ENCODE measurements at places on chromosomes 11 and 22.
A peak's percentile ranks its signal among the peaks of the same experiment; 100 is the strongest.

GRCh38 chr22:44181912-44182587, 1.3 kb downstream of the PARVG start:
- no peak for DNase-seq

GRCh38 chr11:117691516-117691915, 105.5 kb downstream of the DSCAML1 start:
- DNase-seq = no peak

DNA sequence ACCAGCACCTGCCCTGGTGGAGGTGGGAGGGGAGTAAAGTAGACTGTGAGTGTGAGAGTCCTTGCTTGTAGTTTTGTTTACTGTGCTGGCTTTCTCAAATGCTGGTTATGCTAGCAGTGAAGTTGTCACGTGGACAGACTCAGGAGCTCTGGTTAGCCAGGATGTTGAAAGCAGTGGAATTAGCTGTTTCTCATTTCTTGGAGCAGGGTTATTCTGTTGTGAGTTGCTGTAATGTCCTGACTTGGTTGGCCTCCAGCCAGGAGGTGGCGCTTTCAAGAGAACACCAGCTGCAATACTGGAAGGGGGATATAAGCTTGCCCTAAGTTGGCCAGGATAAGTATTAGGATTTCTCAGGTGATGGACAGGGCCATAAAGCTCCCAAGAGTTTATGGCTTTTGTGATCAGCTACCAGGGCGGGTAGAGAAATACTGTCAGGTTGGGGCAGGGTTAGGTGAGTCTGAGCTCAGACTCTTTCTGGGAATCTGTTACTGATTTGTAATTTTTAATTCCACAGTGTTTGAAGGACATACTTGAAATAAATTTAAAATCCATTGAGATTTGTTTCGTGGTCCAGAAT, 13.7 kb downstream of the CYP2D6 start:
- DNase-seq = no peak

DNA sequence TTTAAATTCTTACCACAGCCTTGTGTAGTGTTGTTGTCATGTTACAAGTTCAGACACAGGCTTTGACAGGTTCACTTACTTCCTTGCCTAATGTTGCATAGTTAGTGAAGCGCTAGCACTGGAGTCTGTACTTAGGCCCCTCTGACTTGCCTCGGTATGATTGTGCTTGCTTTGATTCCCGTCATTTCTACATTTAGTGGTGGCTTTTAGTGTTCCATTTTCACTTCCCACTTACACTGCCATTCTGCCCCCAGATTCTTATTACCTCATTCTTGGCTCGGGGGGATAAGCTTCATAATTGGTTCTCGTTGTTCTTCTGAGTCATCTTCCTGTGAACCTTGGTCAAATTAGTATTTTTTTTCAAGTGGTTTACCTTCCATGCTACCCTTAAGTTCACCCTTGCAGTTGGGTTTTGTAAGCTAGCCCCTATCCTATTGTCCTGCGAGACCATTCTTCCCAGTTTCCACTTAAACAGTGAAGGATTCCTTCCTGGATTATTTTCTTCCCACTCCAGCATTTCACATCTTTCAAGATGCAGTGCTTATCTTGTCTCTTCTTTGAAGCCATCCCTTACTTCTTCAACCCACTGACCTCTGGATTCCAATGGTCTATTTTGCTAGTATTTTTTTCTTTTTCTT, 68.7 kb downstream of the DDX10 start:
- DNase-seq = no peak

DNA sequence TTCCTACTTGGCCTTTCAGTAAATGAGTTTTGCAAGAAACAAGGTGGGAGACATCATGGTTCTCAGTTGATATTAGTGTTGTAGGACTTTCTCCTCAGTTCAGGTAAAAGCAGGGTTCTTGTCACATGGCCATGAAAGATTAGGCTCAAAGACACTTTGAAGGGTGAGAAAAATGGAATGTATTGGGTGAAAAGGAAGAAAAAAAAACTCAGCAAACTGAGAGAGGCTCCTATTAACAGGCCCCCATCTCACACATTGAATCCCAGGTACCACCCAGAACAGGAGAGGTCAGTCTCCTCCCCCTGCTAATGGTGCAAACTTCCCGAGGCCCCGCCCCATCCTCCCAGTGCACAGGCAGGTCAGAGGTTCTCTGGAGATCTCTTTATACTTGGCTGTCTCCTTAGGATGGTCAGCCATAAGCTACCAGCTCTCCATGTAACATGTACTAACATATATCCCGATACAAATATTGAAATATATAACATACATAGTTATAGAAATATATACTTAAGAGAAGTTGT, 62.2 kb downstream of the MICAL2 start:
- DNase-seq = no peak

DNA sequence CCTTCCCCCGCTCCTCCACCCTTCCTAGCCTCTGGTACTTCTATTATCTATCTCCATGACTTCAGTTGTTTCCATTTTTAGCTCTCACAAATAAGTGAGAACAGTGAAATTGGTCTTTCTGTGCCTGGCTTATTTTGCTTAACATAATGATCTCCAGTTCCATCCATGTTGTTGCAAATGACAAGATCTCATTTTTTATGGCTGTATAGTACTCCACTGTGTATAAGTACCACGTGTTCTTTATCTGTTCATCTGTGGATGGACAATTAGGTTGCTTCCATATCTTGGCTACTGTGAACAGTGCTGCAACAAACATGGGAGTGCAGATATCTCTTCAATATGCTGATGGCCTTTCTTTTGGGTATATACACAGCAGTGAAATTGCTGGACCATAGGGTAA, 6.9 kb upstream of the ABCC8 start:
- no peak for DNase-seq

- no peak for DNase-seq
Measured at GRCh38 chr11:27651711-27652110, 48.5 kb downstream of the BDNF start.

DNA sequence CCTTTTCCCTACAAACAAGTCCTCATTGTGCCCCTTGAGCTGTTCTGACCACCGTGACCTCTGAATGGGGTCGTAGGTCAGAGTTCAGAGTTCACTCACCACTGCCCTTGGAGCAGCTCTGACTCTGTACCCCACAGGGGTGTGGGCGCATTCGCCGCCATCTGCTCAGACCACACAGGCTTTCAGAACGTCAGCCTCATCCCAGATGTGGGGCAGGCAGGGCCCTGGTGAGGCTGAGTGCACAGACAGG, 14.8 kb upstream of the MUC5B start:
- peak; percentile 6 for DNase-seq

GRCh38 chr22:20256551-20257211, 11.4 kb downstream of the RTN4R start:
- DNase-seq = no peak

- DNase-seq = no peak
Measured at GRCh38 chr11:122186439-122187080, 70.5 kb upstream of the BLID start.

GRCh38 chr11:103257360-103257759, 148.1 kb downstream of the DYNC2H1 start:
- peak; percentile 49 for DNase-seq

GRCh38 chr22:42913874-42914510, 56.9 kb upstream of the ARFGAP3 start:
- no peak for DNase-seq

DNA sequence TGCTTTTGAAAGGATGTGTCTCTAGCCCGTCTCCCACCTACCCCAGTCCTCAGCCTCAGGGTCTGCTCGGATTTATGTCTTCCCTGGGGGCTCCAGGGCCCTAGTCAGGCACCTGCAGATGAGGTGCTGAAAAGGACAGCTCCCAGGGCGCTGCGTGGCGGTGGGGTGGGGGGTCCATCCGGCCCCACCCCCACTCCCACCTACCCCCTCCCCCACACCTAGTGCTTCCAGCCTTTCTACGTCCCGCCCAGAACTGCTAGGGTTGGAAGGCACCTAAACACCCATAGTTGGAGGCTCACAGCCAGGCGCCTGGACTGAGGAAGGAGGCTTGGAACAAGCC, 1.4 kb upstream of the ROBO3 start:
- no peak for DNase-seq

DNA sequence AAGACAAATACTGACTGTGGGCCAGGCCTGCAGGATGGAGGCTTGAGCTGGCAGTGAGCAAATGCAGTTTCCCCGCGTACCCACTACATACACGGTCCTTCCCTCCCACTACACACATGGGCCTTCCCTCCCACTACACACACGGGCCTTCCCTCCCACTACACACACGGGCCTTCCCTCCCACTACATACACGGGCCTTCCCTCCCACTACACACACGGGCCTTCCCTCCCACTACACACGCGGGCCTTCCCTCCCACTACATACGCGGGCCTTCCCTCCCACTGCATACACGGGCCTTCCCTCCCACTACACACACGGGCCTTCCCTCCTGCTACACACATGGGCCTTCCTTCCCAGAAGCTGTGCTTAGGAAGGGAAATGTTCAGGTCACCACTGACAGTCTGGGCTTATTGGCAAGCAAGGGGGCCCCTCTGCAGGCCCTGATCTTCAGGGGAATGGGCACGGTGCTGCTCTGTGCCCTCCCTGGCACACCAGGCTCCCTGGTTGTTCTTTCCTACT, 10.8 kb downstream of the DNAL4 start:
- no peak for DNase-seq

- no peak for DNase-seq
Measured at GRCh38 chr11:126329644-126330211, 25.8 kb upstream of the ST3GAL4 start.

DNA sequence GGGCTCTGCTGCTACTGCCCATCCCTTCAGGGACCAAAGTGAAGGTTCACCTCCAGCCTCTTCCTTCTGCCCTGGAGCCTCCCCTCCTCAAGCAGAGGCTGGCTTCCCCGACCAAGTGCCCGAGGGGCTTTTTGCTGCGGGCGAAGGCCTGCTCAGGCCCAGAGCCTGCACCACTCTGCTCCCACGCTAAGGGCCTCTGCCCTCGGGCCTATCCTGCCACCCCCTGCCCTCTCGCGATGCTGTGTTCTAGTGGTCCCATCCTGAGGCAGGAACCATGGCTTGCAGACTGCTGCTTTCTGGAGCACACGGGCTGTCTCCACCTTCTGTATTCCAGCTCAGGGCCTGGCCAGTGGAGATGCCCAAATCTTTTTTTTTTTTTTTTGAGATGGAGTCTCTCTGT, 8.9 kb upstream of the TNFRSF13C start:
- DNase-seq = no peak

DNA sequence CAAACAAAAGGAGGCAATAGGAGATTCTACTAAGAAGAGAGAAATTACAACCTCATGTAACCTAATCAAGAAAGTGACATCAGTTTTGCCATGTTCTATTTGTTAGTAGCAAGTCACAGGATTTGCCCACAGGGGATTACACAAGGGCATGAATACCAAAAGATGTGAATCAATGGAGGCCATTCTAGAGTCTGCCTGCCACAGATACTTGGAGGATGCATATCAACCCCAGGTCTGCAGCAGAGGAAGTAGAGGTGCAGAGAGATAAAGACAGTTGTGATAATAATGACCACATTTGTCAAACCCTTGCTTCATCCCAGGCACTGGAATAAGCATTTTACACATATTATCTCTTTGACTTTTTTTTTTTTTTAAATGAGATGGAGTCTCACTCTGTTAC, 2.4 kb upstream of the ASCC2 start:
- DNase-seq = no peak

DNA sequence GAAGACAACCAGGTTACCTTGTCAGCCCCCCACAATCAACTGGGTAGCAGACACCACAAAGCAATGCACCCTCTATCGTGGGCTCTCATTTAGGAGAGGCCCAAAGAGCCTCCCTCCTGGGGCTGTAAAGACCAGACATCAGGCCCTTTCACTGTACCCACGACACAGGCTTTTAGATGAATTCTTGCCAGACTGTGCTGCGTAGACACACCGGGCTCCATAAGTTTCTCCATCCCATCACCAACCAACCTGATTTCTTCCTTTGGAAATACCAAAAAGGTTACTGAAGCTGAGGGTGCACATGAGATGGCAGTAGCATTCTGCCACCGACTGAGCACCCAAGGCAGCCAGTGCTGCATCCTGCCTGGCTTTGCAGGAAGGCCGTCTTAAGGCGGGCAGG, 46.4 kb upstream of the SLC25A1 start:
- no peak for DNase-seq

DNA sequence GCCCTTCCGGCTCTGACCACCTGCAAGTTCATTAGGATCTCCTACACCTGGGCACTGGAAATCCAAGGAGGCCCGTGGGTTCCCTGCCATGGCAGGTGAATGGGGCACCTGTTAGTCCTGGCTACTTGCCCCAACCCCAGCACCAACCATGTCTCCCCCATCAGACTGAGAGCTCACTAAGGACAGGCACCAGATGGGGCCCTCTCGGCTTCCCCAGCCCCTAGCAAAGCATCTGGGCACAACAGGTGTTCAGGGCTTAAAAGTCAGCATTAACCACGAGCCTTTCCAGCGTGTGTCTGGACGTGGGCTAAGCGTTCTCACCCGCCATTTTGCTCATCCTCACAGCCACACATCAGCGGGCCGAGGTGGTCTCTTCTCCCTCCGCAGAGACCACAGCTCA, 2.2 kb downstream of the SULT4A1 start:
- no peak for DNase-seq

- DNase-seq = no peak
Measured at GRCh38 chr22:45082795-45083194, 73.0 kb upstream of the PHF21B start.

- no peak for DNase-seq
Measured at GRCh38 chr11:33700063-33700501, 544 bp downstream of the C11orf91 start.

GRCh38 chr11:12602421-12602820, 71.8 kb upstream of the TEAD1 start:
- DNase-seq = no peak

DNA sequence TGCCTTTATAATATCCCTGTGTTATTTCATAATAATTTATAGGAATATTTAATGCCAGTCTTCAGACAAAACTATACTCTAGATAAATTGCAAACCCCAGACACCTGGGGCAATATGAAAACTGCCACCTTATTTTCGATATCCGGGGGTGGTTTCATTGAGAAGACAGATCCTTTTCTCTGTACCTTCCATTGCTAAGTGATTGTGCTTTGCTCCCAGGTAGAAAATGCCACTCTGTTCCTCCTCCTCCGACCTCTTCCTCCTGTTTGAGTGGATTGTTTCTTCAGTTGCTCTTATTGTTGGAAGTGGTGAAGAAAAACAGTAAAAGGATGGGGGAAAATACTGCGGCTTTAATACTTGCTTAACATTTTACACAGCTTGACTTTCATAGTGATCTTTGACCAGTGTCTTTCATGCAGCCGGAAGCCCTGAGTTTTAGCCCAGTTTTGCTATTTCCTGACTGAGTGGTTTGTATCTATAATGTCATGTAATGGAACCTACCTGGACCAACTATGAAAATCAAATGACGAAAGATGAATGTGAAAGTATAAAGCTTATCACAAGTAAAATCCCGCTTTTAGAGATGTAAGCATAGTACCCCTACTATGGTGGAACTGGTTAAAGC, 5.6 kb upstream of the GRIK4 start:
- no peak for DNase-seq

All from brain (organoid and tissue), 16 donors.